ENCODE measurements at places on chromosomes 5 and 9.

DNA sequence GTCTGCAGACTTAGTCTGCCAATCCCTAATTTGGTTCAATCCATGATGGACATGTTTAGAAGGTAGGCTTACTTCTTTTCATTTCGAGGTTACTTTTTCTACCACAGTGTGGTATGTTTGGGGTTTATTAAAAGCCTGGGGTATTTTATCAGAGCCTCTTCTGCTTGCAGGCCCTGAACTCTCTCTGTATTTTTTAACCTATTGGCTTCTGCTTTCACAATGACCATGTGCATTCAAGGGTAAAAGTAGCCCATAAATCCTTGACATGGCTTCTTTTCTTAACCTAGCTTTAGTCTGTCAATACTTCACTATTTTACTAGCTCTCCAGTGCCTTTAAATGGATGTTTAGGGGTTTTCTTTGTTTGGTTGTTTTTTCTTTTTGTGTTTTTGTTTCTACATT, 286.6 kb downstream of the FER start:
- no peak for DNase-seq

DNA sequence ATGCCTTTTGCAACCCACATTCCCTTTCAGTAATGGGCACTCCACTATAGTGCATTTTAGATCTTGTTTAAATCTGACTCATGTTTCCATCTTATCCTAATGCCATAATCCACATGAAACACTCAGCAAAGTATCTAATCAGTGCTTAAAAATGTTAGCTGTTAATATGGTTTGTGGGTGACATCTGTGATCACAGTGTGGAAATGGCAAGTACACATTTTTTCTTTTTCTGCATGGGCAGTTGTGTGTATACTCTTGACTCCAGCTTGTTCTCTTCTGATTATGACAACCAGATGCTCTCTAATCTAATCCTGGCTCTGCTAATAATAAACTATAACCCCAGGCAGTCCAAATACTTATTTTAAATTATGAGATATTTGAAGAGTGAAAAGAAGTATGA, 103.3 kb downstream of the EDIL3 start:
- DNase-seq, result no peak

DNA sequence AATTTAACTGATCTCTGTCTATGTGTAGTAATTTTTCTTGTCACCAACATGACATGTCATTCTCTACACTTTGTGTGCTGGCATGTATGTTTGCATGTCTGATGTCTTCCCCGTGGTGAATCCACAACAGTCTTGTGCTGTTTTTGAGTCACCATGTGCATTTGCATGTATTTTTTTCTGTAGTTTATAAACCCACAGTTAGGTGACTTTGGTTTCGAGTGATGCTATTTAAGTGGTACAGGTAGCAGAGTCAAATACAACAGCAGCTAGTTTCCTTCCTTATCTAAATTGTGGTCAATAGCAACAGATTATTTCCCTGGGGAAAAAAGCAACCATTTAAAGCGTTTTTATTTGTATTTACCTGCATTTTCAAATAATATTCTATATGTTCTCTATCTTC, 89.9 kb upstream of the FSD1L start:
- no peak for DNase-seq

- DNase-seq, result no peak
These were observed 70.9 kb downstream of the TMEM215 start for GRCh38 chr9:32854271-32854670.

GRCh38 chr5:155052532-155052931, 39.0 kb downstream of the KIF4B start:
- no peak for DNase-seq
